ENCODE measurements at places on chromosomes 11 and 22.

- DNase-seq: no peak
Measured at GRCh38 chr22:48782326-48782725, 1045.3 kb downstream of the BRD1 start.

DNA sequence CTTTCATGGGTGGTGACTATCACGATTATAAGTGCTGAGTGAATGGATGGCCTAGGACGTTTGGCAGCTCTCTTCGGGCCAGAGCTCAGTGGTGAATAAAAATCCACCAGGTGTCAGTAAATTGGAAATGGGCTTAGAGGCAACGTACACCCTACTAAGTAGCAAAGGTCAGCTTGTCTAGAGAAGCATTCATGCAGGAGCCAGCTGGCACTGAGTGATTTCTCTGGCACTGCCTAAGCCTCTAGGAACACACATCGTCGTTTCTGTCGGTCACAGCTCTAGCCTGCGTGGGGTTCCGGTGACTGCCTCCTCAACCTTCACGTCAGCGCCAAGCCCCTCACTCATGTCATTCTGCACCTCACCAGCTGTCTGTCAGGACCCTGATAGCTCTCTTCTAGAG is 192.4 kb upstream of the NTM start:
- no peak for DNase-seq

GRCh38 chr22:27129266-27129665 is 471.9 kb downstream of the MIAT start:
- DNase-seq: no peak

- no peak for DNase-seq
Measured at GRCh38 chr11:10388574-10388973, 66.5 kb upstream of the AMPD3 start.

GRCh38 chr11:11629368-11629767 is 7.6 kb upstream of the GALNT18 start:
- no peak for DNase-seq

GRCh38 chr11:47573321-47573720 is 5.4 kb downstream of the KBTBD4 start:
- DNase-seq: no peak

- DNase-seq: no peak
Measured at GRCh38 chr22:43360576-43360975, 17.4 kb upstream of the SCUBE1 start.

DNA sequence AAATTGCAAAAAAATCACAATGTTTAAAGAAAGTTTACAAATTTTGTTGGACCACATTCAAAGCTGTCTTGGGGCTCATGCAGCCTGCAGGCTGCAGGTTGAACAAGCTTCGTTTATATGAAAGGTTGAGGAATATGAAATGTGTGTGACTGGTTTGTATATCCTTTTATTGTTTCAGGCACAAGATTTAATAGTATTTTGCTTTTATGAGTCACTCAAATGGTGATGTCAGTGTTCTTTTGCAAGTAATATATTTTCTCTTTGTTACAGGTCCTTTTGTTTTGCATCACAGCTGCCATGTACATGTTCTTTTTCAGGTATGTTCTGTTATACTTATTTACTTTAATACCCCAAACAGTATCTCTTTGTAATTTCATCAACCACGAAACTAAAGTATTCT is 198.6 kb downstream of the TMEM135 start:
- DNase-seq: no peak

DNA sequence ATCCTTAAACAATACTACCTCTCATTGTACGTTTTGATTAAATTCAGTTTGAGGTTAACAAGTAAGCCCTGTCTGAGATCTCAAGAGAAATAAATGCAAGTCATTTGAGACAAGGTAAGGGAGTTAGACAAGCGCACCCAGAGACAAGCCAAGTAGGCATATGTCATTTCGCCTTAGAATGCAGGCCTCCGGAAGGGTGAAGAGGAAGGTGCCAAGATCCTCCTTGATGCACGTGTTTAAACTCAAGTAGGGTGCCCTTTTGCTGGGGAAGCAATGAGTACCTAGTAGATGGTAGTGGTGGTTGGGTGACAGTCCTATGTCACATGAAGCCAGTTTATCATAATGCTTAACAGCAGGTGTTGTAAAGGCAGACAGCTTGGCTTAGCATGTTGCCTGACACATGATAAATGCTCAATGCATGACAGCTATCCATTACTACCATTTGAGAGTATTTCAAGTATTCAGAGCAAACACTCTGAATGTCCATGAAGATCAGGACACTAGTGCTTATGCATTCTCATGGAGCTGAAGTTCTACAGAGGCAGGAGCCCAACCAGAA is 415.9 kb downstream of the TMEM135 start:
- DNase-seq: no peak

- peak; percentile 87 for DNase-seq
Measured at GRCh38 chr11:130103296-130103814, 33.7 kb downstream of the APLP2 start.

DNA sequence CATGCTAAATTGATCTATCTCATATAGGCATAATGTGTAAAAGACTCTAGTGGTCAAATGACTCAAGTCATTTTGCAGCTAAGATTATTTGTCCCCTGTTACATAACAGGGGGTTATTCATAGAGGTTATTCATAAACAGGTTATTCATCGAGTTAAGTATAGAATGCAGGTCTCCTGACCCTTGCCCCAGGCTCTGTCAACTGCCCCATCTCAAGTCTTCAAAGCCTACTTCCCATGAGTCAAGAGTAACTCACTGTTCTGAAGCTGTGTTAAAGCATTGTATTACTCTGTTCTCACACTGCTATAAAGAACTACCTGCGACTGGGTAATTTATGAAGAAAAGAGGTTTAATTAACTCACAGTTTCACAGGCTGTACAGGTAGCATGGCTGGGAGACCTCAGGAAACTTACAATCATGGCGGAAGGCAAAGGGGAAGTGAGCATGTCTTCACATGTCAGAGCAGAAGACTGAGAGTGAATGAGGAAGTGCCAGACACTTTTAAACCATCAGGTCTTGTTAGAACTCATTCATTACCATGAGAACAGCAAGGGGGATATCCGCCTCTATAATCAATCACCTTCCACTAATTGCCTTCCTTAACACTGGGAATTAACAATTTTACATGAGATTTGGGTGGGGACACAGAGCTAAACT is 226.2 kb upstream of the BLID start:
- DNase-seq: no peak

GRCh38 chr11:113202431-113202830 is 112.0 kb upstream of the TTC12 start:
- no peak for DNase-seq

DNA sequence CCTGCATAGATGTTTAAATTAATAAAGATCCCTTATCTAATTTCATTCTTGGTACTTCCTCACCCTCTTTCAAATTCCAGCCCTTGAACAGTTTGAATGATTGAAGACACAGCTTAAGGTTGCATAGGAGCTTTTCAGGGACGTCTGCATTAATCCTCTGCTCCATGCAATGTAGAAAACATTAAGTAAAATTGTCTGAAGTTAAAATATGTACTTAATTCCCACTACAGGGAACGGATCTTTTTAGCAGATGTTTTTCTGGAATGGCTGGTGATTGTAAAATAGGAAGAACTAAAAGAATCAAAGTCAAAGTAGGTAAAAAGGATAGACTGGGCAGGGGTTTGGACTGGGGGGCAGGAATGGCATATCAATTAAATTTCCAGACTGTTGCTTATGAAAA is 58.9 kb downstream of the ABTB2 start:
- DNase-seq: no peak

DNA sequence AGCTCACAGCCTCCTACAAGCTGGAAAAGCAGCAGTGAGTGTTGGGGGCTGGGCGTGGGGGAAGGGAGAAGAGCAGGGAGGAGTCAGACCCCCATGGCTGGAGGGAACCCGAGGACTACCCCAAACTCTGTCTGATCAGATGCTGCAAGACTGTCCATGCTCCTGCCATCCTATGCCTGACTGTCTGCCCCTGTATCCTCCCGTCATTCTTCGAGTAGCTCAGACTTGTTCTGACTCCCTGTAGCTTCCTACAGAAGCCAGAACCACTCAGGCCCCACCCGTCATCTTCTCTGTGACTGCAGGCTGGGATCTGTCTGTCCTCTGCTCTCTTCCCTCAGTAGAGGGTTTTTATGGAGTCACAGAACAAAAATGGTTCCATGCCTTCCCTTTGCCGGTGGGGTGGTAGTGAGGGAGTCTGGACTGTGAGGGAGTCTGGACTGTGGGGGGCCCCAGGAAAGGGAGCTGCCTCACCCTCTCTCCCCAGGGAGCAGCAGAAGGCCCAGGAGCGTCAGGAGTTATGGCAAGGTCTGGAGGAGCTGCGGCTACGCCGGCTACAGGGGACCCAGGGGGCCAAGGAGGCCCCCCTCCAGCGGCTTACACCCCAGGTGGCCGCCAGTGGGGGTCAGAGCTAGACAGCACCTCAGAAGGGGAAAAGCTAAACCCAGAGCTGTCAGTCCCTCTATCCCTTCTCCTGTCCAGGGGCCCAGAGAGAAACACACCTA is 2.3 kb downstream of the GPHA2 start:
- no peak for DNase-seq

- no peak for DNase-seq
Measured at GRCh38 chr11:134312223-134312622, 19.6 kb upstream of the GLB1L2 start.

GRCh38 chr22:44082801-44083200 is 58.7 kb downstream of the PARVB start:
- DNase-seq: no peak

GRCh38 chr11:126111458-126112116 is 48.9 kb upstream of the CDON start:
- DNase-seq: no peak
